ENCODE measurements at places on chromosomes 12 and 14.

GRCh38 chr12:104309446-104309993, 6.0 kb downstream of the EID3 start:
- DNase-seq = no peak
- peaks cover 37% of the 10 kb centered on the region for H3K4me1 ChIP-seq
- peaks cover 5% of the 10 kb centered on the region for H3K36me3 ChIP-seq

- H3K27ac ChIP-seq = no peak overlapping the region
- no peaks in the 10 kb centered on the region for H3K27me3 ChIP-seq
- H3K36me3 ChIP-seq = no peaks in the 10 kb centered on the region
- peaks cover 16% of the 10 kb centered on the region for H3K4me1 ChIP-seq
Observed at GRCh38 chr12:46661110-46661845, 164.5 kb downstream of the SLC38A4 start.

DNA sequence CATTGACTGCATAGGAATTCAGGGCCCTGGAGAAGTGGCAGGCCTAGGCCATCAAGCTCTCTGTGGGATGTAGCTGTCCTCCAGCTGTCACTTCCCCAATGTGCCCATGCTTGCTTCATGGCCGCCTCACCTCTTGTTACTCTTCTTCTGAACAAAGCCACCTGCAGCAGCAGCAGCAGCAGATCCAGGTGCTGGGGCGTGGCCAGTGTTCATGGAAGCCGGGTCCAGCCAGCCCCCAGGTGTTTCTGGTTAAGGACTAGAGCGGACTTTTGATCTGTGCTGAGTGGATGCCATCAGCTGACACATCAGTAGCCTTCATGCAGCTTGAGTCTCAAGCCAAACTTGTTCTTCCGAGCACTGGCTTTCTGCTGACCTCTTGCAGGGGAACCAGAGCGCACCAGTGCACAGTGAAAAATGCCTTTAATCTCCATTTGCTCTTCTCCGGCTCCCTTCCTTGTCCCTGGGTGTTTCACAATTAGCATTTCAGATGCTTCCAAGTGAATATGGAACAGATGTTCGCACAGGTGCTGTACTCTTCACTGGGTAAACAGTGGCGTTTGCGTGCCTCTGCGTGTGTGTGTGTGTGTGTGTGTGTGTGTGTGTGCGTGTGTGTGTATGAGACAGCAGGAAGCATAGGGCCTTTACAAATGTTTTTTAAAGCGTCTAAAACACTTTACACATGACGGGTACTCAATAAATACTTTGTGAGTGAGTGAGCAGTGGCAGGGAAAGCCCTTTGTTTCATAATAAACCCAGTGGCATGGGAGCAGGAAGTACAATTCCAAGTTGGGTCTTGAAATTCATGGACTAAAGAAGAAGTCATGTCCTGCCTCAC, 20.1 kb downstream of the TPCN1 start:
- no peaks in the 10 kb centered on the region for H3K36me3 ChIP-seq
- no peak overlapping the region for H3K27ac ChIP-seq
- H3K4me3 ChIP-seq = no peak overlapping the region
- no peak for DNase-seq

GRCh38 chr14:44404036-44404435, 103.0 kb downstream of the FSCB start:
- H3K27me3 ChIP-seq = no peaks in the 10 kb centered on the region
- no peak for DNase-seq
- no peak overlapping the region for H3K27ac ChIP-seq
- no peak overlapping the region for H3K4me3 ChIP-seq

DNA sequence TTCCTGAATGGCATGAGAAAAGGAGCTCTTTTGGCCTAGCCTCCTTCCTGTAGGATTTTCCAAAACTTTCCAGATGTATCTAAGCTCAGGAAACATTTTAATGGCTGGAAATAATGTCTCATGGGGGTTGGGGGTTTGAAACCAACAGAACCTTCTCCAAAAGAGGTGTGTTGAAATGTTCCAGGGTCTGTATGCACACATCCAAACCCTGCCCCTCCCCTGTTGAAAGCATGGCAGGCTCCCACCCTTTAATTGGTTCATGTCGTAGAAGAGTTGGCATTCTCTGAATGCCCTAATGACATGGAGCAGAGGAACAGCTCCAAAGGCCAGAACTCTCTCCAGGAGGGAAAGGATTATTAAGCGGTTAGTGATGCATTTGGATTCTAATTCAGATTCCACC, 353.2 kb downstream of the ZFP36L1 start:
- peaks cover 5% of the 10 kb centered on the region for H3K36me3 ChIP-seq
- H3K27ac ChIP-seq = no peak overlapping the region
- no peaks in the 10 kb centered on the region for H3K27me3 ChIP-seq
- H3K4me1 ChIP-seq = no peaks in the 10 kb centered on the region
- H3K4me3 ChIP-seq = no peak overlapping the region

DNA sequence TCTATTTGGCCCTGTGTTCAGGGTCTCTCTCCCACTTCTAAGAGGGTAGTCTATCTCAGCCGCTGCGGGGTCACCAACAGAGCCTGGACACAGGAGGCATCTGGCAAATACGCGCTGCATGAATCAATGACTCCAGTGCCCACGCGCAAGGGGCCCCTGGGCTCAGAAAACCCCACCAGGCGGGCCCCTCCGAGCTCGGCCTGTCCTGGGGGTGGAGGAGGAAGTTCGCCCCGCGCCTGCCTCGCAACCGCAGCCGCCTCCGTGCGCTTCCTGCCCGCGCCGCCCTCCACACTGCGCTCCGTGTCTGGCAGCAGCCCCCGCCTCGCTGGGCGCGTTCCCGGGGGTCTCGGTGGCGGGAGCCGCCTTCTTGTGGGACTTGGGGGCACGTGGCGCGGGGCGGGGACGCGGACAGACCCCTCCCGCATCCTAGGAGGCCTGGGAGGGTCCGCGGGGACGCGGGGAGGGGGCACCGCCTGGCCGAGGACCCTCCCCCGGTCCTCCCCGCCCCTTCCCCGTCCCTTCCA, 811 bp upstream of the FBRSL1 start:
- no peaks in the 10 kb centered on the region for H3K36me3 ChIP-seq
- peak; percentile 66 for DNase-seq
- H3K27me3 ChIP-seq = no peaks in the 10 kb centered on the region
- H3K4me1 ChIP-seq = peaks cover 45% of the 10 kb centered on the region

DNA sequence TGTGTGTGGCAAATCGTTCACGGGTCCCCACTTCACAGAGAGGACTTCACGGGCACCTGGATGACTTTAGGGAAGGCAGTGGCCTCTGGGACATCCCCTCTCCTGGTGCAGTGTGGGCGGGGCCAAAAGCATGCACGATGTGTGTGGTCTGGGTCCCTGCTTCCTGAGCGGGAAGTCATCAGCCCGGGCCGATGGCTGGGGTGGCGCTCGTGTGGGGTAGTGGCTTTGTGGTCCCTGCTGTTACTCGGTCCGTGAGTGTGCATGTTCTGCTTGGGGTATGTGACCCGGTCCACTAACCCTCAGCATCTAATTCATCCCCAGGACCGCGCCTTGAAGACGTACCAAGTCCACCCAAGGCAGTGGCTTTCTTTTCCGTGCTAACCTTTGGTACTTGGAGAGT, 142.5 kb upstream of the RTL1 start:
- no peak for DNase-seq
- no peaks in the 10 kb centered on the region for H3K4me1 ChIP-seq
- no peak overlapping the region for H3K4me3 ChIP-seq
- H3K36me3 ChIP-seq = no peaks in the 10 kb centered on the region

GRCh38 chr12:48903363-48903981, 21.8 kb downstream of the FKBP11 start:
- H3K27ac ChIP-seq = no peak overlapping the region
- peaks cover 4% of the 10 kb centered on the region for H3K27me3 ChIP-seq
- peaks cover 5% of the 10 kb centered on the region for H3K4me1 ChIP-seq

DNA sequence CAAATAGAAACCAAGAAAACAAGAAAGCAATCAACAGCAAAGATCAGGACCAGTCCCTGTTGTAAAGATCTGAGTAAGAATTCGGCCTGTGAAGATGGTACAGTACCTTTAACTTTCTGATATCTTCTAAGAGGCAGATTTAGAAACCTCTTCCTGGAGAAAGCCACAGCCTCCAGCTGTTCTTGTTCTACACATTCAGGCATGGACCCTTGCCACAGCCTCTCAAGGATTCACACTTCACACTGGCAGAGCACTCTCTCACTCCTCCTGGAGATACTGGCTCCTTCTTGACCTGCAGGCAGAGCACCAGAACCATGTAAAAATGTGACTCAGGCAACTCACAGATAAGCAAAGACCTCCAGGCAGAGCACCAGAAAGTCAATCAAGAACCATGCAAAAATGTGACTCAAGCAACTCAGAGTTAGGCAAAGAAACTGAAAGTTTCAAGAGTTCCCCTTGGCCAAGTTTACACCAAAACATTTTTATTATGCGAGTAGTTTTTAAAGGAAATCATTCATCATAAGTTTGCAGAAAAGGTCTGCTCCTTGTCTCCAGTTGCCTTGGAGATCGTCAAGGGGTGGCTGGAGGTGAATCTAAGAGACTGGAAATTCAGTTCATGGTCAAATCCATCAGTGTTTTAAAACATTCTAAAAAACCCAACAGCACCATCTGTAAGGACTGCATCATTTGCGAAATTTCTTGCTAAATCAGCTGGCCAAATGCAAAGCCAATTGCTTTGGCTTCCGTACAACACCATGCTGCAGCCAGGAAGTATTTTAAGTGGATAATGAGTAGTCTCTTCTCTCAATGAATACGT, 119.3 kb upstream of the MDM1 start:
- no peaks in the 10 kb centered on the region for H3K27me3 ChIP-seq
- no peaks in the 10 kb centered on the region for H3K36me3 ChIP-seq
- DNase-seq = no peak
- peak overlapping the region; percentile 80 for H3K4me3 ChIP-seq
- H3K27ac ChIP-seq = peak overlapping the region; percentile 91

DNA sequence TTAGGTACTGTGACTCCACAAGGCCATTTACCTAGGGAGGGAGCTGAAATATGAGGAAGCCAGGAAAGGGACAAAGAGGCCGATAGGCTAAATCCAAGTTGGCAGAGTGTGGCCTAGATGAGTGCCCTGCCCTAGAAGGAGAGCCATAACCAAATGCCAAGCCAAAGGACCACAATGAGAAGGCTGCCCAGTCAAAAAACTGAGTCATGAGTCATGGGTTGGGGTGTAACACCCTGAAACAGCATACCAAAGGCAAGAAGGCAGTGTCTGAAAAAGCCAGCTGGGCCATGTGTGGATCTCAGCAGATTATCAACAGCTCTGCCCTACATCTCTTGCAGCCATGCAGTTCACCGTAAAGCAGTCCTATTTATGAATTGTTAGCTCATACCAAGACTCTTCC, 171.7 kb downstream of the PHLDA1 start:
- DNase-seq = no peak
- H3K4me1 ChIP-seq = no peaks in the 10 kb centered on the region
- no peak overlapping the region for H3K4me3 ChIP-seq
- H3K36me3 ChIP-seq = no peaks in the 10 kb centered on the region
- no peak overlapping the region for H3K27ac ChIP-seq

DNA sequence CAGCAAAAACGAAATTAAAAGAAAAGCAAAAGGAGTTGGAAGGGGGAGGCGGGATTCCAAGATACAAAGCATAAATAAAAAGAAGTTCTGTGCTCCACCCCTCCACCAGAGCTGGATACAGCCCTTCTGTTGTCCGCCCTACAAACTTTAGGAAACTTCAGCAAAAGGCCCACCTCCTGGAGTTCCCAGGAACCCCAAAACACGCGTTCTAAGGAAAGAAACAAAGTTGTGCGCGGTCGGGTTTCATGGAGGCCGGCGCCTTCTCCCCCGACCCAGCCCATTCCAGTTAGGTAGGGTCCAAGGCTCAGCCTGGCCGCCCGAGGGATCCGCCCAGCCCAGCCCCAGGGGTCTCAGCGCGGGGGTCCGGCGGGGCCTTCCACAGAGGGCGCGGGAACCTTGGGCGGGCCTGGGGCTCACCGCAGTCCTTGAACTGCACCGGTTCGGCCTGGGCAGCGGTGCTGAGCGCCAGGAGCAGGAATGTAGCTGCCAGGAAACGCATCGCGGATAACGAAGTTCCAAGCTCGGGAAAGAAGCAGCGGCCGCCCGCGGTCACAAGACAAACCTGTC, at the start of gene NPC2:
NPC2 (minus strand) TSS at position 530 of the 567 bp plus-strand sequence; CDS start at position 499, 31 bp downstream.
- H3K4me1 ChIP-seq = peaks cover 20% of the 10 kb centered on the region
- H3K27ac ChIP-seq = no peak within 1 kb of the TSS
- no peak within 1 kb of the TSS for H3K4me3 ChIP-seq
- H3K27me3 ChIP-seq = no peaks in the 10 kb centered on the region
- H3K36me3 ChIP-seq = peaks cover 2% of the 10 kb centered on the region

DNA sequence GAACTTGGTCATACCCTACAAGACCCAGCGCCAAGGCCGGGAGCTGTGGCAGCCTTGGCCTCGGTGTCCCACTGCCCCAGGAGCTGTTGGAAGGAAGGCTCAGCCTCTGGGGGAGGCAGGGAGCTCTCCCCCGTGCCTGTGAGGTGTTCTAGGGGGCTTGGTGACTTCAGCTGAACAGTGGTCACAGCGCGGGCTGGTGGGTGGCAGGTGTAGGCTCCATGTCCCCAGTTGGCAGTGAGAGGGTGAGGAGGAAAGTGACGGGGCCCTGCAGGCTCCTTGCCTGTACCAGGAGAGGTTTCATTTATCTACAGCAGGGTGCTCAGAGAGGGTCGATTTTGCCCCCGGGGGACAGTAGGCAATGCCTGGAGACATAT, 47.5 kb downstream of the DLK1 start:
- no peak overlapping the region for H3K4me3 ChIP-seq
- no peak for DNase-seq
- H3K4me1 ChIP-seq = no peaks in the 10 kb centered on the region
- H3K27ac ChIP-seq = no peak overlapping the region
- peaks cover 36% of the 10 kb centered on the region for H3K27me3 ChIP-seq

DNA sequence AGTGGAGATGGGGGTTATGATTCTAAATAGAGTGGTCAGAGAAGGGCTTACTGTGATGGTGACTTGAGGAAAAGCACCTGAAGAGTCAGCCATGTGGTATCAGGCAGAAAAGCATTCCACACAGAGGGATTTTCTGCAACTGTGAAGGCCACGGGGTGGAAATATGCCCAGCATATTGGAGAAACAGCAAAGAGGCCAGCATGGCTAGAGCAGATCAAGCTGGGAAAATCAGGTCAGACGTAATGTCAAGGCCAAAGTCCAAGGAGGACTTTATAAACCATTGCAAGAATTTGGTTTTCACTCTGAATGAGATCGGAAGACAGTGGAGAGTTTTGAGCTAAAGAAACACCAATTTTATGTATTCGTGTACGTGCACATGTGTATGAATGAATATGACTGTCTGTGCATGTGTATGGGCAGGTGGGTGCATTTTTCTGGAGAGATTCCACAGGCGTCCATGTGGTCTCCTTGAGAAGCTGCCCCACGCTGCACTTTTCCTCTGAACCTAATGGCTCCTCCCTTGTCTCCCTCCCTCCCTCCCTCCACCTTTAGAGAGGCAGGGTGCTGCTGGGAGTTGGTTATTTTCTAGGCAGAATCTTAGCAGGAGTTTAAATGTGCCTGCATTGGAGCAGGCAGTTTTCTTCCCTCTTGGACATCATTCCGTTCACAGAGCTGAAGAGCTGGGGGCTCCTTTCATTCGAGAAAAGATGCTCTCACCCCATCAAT, 97.4 kb upstream of the PPP4R3A start:
- peaks cover 4% of the 10 kb centered on the region for H3K36me3 ChIP-seq
- no peak overlapping the region for H3K27ac ChIP-seq
- peaks cover 5% of the 10 kb centered on the region for H3K27me3 ChIP-seq
- no peak for DNase-seq
- H3K4me3 ChIP-seq = no peak overlapping the region
